ENCODE measurements at places on chromosomes 5 and 9.
A peak's percentile ranks its signal among the peaks of the same experiment; 100 is the strongest.

GRCh38 chr5:57804007-57804444 is 321.4 kb upstream of the ACTBL2 start:
- DNase-seq: no peak

DNA sequence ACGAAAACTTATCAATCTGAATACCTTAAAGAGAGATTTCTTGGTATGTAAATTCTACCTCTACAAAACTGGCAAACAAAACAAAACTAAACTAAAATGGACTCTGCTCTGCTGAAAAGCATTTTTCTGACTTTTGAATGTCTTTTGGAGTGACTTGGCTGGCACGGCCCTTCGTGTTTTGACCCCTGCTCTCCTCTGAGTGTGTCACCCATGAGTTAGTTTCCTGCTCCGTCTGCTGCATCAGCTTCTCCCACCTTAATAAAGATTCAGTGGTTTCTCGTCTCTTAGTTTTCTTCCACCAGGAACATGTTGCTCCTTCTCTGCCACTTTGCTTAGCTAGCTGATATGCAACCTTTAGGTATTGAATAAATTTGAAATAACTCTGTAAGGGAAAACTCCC is 1084.0 kb upstream of the CDH18 start:
- DNase-seq: no peak

- DNase-seq: no peak
Measured at GRCh38 chr5:370959-371810, 49.7 kb downstream of the AHRR start.

- DNase-seq: no peak
Measured at GRCh38 chr5:90144625-90145327, 264.8 kb downstream of the CETN3 start.

- no peak for DNase-seq
Measured at GRCh38 chr5:151139646-151140045, 17.9 kb downstream of the ANXA6 start.

GRCh38 chr9:76567086-76567485 is 108.1 kb downstream of the GCNT1 start:
- DNase-seq: no peak

GRCh38 chr5:34526682-34527305 is 129.3 kb upstream of the RAI14 start:
- no peak for DNase-seq

- DNase-seq: no peak
Measured at GRCh38 chr5:53423724-53424123, 56.7 kb upstream of the FST start.

GRCh38 chr9:96719521-96719920 is 58.4 kb downstream of the ZNF510 start:
- DNase-seq: no peak

DNA sequence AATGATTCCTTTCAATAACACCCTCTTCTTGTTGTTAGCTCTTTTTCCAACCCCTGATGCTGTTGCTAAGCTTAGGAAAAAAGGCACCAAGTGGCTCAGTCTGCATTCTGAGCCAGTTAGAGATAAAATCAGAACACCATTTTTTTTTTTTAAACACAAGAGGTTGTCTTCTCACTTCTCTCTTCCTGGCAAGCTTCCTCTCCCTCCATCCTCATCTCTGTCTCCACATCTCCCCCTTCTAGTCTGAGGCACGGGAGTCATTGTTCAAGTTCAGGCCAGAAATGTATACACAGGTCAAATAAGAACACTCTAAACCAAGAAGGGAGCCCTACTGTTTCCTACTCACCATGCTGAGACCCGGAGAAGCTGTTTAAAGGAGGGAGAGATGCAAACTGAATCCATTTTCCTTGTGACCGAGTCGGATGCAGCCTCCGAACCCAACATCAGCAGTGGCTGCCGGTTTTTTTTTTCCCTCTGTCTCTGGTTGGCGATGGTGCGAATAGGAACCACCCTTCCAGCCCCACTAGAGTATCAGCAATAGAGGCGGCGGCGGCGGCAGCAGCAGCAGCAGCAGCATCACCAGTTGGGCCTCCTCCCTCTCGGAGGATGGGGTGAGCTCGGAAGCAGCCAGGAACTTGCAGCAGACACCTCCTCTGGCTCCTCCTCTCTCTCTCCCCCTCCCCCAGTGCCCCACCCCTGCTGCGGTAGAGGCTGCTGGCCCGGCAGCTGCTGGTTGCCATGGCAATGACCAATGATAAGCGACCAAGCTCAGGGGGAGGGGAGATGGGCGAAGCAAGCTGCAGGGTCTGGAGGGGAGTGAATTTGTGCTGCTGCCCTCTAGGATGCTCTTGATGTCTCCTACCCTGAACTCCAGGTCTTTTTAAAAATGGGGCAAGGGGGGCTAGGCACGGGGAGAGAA is at the start of gene JAKMIP2:
JAKMIP2 (minus strand) TSS at position 619 of the 919 bp plus-strand sequence. CDS start 110,922 bp downstream, outside the sequence.
- peak; percentile 19 for DNase-seq
